Stimulated activated CD4-positive, alpha-beta T cell treated with anti-CD3 and anti-CD28 coated beads, Interleukin-2, amount 100 ng/mL, for 48 hours (primary cell): ENCODE measurements at places on chromosomes 16 and 17.
A peak's percentile ranks its signal among the peaks of the same experiment; 100 is the strongest.

DNA sequence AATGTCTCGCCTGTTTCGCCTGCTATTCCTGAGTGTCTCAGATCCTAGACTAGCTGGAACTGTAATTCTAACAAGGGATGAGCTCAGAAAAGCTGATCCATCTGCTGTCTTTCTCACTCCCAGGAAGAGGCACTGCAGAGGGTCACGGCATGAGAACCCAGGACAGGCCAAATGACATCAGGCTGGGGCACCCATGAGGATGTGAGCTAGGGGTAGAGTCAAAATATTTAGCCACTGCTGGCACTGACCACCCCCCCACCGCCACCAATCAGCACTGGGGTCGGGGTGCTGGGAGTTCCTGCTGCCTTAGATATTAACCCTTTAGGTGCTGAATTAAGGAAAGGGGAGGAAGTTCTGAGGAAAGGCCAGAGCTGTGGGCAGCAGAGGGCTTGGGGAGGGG, 112.4 kb downstream of the IRX3 start:
- no peak for DNase-seq

DNA sequence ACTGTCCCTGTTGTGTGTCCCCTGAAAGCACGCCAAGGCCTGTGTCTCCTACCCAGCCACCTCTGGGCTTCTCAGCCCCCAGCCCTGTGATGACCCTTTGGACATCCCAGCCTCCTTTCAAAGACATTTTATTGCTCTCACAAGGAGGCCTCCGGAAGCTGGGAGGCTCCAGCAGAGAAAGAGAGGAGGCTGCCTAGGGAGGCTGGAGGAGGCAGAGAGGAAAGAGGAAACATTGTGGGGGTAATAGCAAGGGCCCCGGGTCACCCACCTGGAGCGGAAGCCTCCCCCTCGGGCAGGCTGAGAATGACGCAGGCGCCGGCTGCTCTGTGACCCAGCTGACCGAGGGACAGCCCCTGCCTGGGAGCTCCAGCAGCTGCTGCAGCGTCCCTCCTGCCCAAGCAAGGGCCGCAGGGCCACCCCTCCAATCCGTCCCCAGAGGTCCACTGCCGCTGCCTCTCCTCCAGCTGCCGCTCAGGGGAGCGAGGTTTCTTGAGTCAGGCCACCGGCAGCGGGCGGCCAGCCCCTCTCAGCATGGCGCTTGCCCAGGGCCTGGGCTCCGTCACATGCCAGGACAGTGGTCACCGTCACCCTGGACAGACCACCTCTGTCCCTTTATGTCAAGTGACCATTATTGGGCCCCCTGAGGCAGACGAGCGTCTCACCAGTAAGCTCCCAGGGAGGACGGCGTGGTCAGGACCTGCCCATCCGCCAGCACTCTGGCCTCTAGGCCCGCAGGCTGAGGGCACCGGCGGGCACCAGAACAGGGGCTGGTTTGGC, 29.3 kb downstream of the ACTG1 start:
- DNase-seq = no peak

- no peak for DNase-seq
Observed at GRCh38 chr17:76585033-76585648, 519 bp downstream of the ST6GALNAC2 start.

DNA sequence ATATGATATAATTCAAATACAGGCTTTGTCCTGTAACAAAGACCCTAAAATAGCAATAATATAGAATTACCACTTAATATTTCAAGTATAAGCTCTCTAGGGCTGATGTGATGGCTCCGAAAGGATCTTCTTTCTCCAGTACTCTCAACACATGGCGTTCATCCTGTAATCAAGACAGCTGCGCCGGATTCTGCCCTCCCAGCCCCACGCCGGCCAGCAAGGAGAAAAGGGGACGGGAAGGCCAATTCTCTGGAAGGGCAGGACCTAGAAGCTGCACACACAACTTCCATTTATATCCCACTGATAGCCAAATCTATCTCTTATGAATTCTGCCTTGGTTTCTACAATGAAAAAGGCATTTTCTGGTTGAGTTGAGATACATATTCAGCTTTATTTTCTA, 32.0 kb downstream of the CCDC182 start:
- no peak for DNase-seq

DNA sequence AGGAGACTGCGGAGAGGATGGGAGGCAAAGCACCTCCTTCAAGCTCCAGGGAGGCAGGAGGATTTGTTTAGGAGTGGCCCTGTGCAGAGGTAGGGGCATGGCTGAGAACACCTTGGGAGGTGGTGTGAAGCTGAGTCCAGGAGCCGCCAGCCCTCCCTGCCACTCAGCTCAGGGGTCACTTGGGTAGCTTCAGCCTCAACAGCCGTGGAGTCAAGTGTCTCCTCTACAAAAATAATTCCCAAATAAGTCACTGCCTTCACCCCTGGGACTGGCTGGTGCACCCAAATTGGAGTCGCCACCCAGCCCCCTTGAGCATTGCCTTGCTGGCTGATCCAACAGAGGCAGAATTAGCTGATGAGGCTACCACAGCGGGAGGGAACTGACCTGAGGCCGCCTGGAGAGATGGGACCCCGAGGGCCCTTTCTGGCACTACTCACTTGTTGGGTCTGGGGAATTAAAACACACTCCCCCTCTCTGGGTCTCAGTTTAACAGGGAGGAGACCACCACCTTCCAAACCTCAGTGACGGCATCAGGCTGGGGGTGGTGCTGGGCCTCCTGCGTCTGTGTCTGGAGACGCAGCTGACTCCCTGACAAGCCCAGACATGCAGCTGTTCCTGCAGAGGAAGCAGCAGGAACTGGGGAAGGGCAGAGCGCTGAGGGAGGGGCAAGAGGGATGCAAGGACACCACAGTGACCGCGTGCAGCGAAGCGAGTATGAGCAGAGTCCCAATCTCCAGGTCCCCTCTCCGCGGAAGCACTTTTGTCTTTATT, 87.9 kb upstream of the TOB1 start:
- DNase-seq = no peak

GRCh38 chr16:48959204-48959603, 322.4 kb downstream of the CBLN1 start:
- no peak for DNase-seq

DNA sequence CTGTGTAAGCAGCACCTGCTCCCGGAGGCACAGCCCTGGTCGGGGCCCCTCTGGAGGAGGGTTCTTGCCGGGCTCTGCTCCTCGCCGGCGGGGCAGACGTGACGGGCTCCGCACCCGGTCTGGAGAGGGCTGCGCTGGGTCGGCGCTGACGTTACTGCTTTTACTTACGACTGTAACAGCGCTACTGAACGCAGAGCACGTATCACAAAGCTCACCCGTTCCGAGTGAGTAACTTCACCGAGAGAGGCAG, 1.3 kb upstream of the RAB40C start:
- peak; percentile 48 for DNase-seq

GRCh38 chr16:81623365-81624102, 155.6 kb upstream of the PLCG2 start:
- peak; percentile 48 for DNase-seq

DNA sequence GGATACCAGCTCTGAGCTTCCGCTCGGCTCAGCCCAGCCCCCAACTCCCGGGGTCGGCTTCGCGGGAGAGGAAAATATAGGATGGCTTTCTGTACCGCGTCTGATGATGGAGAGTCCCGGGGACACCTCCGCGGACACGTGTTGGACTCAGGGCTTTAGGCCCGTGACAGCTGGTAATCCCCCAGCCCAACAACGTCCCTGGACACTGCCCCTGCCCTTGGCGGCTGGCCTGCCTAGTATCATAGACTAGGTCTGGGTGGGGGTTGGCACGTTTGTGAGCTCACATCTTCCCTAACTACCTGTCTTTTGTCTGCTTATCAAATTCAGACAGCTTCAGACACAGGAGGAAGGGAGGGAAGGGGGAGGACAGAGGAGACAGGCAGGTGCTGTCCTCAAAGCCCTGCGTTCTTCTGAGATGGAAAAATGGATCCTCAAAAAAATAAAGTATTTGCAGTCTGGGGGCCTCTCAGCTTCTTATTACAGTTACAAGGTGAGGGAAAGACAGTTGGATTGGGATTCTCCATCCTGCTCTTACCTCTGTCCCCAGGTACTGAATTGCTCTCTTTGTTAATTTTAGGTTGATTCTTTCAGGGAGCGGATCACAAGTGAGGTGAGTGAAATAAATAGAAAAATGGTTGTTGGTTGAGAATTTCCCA, 698 bp downstream of the PSME3 start:
- DNase-seq = no peak

DNA sequence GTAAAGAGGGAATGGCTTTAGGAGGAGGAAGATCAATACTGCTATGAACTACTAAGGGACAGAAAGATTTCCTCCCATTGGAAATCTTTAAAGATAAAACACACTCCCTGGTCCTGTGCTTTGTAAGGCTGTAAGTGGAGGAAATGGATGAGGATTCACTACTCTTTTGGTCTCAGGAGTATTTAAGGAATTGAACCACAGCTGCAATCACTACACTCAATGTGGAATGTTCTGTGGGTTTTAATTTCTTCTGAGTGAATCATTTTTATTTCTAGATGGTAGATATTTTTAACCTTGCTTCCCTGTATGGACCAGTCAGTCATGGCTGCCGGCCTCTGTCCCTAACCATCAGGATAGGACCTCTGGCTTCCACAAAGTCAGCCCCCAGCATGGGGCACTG, 65.6 kb downstream of the SDR42E1 start:
- DNase-seq = no peak

DNA sequence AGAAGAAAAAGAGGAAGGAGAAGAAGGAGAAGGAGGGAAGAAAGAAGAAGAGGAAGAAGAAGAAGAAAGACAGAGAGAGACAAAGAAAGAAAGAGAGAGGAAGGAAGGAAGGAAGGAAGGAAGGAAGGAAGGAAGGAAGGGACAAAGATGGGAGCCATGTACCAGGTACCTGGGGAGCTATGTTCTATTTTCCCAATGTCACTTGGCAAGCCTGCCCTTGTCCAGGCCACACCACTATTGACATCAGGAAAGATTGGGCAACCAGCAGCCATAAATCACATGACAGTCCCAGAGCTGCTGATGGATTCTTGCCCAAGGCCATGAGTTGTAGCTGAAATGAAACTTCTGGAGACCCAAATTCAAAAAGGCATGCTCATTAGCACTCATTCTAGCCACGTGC, 2.7 kb upstream of the CES1 start:
- DNase-seq = no peak

DNA sequence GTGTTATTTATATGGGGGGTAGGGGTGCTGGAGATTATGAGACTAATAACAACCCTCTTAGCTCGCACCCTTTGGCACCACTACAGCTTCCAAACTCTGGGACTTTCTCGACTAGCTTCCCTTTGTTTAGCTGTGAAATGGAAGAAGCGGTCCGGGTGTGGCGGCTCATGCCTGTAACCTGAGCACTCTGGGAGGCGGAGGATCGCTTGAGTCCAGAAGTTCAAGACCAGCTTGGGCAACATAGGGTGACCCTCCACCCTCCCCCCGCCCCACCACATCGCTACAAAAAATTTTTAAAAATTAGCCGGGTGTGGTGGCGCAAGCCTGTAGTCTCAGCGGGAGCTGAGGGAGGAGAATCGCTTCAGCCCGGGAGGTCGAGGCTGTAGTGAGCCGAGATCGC, 814 bp upstream of the CDH3 start:
- DNase-seq = no peak

- DNase-seq = no peak
Observed at GRCh38 chr16:89999831-90000574, 19.3 kb downstream of the DBNDD1 start.

- DNase-seq = no peak
Observed at GRCh38 chr16:87949071-87949744, 2.0 kb upstream of the BANP start.

DNA sequence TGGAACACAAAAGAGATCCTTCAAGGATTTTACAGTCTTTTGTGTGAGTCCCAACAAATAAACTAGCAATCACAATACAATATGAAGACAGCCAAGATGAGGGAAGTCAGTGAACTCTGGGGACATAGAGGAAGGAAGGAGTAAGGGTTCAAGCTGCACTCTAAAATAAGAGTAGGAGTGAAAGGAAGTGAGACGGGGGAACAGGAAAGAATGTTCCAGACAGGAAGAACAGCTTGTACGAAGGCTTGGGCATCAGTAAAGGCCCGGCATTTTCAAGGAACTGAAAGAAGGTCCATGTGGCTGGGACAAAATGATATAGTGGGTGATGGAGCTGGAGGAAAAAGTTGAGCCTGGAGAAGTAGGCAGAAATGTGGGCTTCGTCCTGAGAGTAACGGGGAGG, 4.5 kb downstream of the CCL17 start:
- DNase-seq = no peak

- no peak for DNase-seq
Observed at GRCh38 chr16:49661465-49662187, 194.3 kb downstream of the ZNF423 start.

- no peak for DNase-seq
Observed at GRCh38 chr16:84302111-84302954, 7.7 kb downstream of the WFDC1 start.

DNA sequence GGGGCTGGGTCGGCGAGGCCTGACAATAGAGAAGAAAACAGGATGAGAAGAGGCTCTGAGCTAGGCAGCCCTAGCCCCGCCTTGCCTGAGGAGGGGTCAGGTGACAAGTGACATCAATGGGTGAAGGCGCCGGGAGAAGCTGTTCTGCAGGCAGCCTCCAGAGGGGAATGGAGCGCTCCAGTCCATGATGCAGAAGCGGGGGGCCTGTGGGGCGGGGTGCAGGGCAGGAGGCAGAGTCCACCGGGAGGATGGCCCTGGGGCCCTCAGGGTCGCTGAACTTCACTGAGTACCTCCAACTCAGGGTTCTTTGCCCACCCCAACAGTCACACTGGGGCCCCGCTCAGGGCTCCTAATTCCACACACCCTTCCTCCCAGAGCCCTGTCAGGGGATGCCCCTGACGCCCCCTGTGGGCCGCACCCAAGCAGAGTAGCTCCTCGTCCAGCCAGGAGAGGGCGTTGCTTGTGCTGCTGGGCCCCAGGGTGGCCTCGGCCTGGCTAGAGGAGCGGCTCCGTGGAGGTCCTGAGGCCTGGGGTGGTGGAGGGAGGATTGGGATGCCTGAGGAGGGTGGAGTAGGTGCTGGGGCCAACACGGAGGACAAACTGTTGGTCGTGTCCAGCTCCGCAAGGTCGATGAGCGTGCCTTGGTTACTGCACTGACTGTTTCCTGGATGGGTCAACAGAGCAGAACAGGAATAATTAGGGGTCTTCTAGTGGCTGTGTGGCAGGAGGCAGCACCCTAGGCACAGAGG, 20.8 kb downstream of the GGA3 start:
- DNase-seq = no peak

DNA sequence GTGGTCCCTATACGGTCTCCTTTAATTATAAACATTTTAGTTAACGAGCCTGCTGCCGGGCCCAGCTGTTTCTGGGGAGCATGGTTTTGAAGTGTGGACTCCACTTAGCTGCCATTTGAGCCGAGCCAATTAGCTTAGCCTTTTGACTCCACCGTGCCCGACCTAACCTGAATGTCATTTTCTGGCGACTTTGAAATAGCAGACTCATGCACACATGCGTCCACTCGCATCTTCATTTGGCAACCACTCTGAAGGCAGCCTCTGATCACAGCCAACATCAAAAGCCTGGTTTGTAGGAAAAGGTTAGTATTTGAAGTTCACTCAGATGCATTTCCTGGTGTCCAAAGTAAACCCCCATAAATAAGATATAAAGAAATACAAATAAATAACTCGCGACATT, 16.8 kb downstream of the AXIN2 start:
- DNase-seq = no peak

GRCh38 chr17:11144358-11145233, 96.4 kb upstream of the SHISA6 start:
- DNase-seq = no peak
